Activated naive CD4-positive, alpha-beta T cell treated with anti-CD3 and anti-CD28 coated beads, Interleukin-2, amount 50 U/mL, for 16 hours (primary cell): ENCODE measurements at places on chromosomes 2 and 18.

- no peak for DNase-seq
These were observed 6.9 kb downstream of the SCN7A start for GRCh38 chr2:166487171-166487570.

DNA sequence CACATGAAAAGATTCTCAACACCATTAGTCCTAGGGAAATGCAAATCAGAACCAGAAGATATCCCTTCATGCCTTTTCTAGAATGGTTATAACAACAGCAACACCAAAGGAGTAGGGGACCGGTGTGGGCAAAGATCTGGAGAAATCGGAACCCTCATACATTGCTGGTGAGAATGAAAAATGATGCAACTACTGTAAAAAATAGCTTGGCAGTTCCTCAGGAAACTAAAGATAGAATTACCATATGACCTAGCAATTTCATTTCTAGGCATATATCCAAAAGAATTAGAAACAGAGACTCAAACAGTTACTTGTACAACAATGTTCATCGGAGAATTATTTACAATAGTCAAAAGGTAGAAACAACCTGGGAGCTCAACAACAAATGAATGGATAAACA lies 29.2 kb upstream of the CDH7 start:
- DNase-seq, result no peak

GRCh38 chr2:41830600-41830999 lies 217.2 kb upstream of the PKDCC start:
- no peak for DNase-seq

- DNase-seq, result no peak
These were observed 85.4 kb downstream of the RTN4 start for GRCh38 chr2:54964816-54965215.

DNA sequence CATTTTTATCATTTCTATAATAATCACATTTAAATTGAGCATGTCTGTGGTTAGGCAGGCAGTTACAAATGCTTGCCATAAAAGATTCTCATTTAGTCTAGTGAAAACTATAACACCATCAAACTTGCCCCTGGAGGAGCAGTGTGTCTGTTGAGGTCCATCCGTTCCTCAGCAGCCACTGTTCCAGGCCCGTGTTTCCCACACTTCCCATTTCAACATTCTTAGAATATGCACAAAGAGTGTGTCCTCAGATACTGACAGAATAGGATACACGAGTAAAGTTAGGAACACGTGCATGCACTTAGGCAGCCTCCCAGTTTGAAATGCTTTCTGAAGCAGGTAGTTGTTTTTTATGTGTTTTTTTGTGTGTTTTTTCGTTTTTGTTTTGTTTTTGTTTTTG lies 39.9 kb downstream of the NCK2 start:
- no peak for DNase-seq

GRCh38 chr2:234488913-234489451 lies 7.9 kb downstream of the ARL4C start:
- peak; percentile 58 for DNase-seq

DNA sequence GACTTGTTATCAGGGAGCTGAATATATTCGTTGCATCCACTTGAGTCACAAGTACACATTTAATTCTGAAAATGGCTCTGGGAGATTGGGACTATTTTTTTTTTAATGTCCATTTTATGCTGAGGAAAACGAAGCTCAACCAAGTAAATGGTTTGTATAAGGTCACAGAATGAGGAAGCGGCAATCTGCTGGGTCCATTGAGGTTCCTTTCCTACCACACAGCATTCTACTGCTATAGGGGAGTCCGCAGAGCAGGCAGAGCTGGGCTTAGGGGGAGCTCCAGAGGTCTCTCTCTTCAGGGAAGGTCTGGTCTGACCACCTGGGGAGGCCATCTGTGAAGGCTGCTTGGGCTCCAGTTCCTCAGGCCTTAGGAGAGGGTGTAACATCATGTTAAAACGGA lies 77.9 kb downstream of the MCFD2 start:
- no peak for DNase-seq

- DNase-seq, result no peak
These were observed 72.9 kb downstream of the BIN1 start for GRCh38 chr2:127034051-127034450.

GRCh38 chr2:143903172-143903856 lies 616.6 kb downstream of the ZEB2 start:
- no peak for DNase-seq

DNA sequence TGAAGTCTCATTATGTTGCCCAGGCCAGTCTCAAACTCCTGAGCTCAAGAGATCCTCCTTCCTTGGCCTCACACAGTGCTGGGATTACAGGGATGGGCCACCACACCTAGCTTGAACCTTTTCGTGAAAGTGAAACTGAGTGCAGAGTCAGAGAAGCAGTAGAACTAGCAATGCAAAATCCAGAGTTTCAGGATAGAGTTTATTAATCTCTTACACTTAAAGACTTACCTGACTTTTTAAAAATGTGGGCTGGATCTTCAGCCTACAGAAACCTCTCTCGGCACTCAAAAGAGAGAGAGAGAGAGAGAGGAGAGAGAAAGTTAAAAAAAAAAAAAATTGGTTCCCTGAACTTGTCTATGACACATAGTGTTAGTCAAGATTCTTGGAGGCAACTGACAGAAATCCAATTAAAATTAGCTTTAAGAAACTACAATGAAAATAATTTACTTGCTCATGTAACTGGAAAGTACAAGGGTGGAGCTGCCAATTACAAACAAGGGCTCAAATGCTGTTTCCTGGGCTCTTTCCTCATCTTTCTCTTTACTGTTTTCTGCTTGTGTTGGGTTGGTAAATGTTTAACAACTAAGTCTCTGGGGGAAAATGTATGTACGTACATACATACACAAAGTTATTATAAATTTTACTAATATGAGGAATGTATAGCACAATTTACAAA lies 98.1 kb upstream of the CERS6 start:
- no peak for DNase-seq

GRCh38 chr2:82740527-82740926 lies 1718.6 kb downstream of the SUCLG1 start:
- DNase-seq, result no peak

DNA sequence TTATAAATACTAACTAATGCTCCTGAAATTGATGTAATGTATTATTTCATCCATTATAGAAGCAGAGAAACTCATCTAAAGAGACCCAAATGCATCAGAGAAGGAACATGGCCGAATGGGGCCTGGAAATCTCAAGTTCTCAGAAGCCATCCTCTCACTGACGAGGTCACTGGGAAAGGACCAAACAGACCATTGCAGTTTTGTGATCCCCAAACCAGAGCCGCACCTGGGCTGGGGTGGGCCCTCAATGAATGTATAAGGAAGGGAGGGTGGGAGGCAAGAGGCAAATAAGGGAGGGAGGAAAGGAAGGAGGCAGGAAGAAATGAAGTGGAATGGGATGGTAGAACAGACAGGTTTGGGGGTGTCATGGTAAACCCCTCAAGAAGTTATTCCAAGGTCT lies 245.3 kb upstream of the ID2 start:
- no peak for DNase-seq

DNA sequence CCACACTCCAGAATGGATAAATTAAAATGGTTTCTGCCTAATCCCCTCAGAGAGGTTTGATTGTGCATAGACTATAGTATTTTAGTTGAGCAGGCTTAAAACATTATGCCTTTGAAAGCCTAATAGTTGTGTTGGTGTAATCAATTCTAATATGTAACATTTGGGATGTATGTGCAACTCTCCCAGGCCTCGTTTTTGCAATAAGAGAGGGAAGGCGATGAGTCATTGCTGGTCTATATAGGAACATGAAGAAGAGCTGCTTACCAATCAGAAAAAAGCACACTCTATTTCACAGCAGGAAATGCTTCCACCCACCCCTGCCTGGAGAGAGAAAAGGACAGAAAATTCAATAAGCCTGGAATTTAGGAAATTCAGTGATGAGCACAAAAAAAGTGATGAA lies 1424.0 kb upstream of the PIK3C3 start:
- DNase-seq, result no peak

DNA sequence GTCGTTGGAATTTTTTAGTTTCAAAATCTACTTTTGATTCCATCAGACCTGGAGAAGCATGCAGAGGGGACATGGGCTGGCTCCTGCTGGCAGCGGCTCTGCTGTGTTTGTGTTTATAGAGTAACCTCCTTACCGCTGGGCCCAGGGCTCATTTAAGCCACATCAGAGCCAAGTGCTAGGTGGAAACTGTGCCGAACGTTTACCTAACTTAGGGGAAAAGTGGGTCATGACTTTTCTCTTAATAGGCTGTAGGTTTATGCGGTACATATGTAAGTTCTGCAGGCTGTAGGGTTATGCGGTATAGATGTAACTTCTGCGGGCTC lies 17.7 kb downstream of the CNDP2 start:
- DNase-seq, result no peak

DNA sequence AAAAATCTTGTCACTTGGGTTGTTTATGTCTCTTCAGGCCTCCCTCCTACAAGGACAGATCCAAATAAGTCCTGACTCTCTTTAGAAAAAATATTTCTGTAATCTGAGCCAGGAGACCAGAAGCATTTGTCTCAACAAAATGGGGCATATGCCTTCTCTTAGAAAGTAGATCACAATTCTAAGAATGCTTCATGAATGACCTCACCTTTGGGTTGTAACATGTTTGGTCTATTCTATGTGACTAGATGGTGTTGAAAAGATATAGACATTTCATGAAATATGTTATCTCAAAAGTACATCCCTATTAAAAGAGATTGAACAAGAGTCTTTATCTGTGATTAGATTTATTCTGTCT lies 159.0 kb upstream of the SETBP1 start:
- no peak for DNase-seq

- DNase-seq, result no peak
These were observed 489.1 kb upstream of the LRATD1 start for GRCh38 chr2:14143435-14143834.

- no peak for DNase-seq
These were observed 110.6 kb downstream of the HNRNPLL start for GRCh38 chr2:38492042-38492615.

DNA sequence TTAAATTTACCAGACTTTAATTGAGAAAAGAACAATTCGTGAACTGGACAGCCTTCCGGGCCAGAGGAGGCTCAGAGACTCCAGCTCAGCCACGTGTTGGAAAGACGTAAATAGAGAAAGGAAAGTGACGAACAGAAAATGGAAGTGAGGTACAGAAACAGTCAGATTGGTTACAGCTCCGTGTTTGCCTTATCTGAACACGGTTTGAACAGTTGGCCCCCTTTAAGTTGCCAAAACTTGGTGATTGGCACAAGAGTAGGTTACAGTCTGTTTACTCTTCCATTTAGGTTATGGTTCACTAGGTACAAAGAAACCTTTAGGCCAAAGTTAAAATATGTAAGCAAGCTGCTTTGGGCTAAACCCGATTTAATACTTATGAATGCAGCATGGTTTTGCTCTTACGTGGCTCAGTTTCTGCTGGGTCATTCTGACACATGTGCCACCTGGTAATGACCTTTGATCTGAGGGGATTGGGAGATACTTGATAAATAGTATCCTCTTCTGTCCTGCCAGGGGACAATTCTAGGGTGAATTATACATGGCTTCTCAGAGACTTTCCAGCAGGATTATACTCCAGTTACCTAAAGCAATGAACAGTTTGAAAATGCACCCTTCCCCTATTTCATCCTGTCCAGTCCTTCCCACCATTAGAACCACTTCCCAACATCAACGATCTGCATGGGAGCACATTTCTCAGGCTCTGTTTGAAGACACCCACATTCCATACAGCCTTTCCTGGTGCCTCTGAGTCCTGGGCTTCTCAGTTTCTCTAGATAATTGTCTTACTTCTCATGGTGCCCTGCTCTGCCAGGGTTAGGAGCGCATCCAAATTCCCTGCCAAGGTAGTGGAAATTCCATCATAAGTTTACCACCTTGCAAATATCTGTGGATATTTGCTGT lies 65.1 kb upstream of the TGIF1 start:
- no peak for DNase-seq

GRCh38 chr2:64982311-64982857 lies 6.8 kb upstream of the SLC1A4 start:
- no peak for DNase-seq

DNA sequence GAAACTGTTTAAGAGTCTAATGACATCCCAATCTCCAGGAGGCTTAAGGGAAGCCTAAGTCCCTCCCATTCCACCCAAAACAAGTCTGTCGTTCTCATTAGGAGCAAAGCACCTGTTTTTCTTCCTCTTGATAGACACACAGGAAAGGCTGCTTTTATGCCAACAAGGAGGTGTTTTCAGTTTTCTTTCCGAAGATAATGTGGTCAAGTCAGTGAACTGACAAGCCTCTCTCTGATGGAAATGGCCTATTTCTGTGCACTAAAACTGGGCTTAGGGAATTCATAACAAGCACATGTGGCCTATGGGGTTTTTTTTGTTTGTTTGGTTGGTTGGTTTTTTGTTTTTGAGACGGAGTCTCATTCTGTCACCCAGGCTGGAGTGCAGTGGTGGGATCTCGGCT lies 36.2 kb downstream of the FBLN7 start:
- no peak for DNase-seq

GRCh38 chr18:75393721-75394120 lies 33.8 kb downstream of the SMIM21 start:
- DNase-seq, result no peak

GRCh38 chr18:48975817-48976649 lies 25.3 kb upstream of the SMAD7 start:
- DNase-seq, result peak; percentile 68

GRCh38 chr2:95056044-95056443 lies 30.5 kb downstream of the MAL start:
- DNase-seq, result no peak

- no peak for DNase-seq
These were observed 553.4 kb downstream of the TNS1 start for GRCh38 chr2:217449444-217449843.

GRCh38 chr2:47079515-47080412 lies 75.3 kb downstream of the STPG4 start:
- no peak for DNase-seq

DNA sequence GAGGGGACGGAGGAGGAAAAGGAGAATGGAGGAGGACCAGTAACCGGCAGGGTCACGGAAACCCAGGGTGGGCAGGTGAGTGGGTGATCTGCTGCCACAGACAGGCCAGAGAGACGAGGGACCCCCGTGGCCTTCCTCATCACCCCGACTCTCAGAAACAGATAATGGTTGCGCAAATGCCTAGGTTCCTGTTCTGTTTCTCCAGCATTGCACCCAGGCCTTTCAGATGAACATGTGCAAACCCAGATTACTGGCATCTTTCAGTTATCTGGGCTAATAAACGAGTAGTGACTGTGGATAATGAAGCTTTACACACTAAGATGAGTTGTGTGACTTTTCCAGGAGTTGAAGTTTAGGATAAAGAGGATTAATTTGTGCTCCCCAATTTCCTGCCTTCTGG lies 46.5 kb downstream of the TET3 start:
- no peak for DNase-seq

- no peak for DNase-seq
These were observed 284.7 kb upstream of the HDAC4 start for GRCh38 chr2:239685556-239685955.

DNA sequence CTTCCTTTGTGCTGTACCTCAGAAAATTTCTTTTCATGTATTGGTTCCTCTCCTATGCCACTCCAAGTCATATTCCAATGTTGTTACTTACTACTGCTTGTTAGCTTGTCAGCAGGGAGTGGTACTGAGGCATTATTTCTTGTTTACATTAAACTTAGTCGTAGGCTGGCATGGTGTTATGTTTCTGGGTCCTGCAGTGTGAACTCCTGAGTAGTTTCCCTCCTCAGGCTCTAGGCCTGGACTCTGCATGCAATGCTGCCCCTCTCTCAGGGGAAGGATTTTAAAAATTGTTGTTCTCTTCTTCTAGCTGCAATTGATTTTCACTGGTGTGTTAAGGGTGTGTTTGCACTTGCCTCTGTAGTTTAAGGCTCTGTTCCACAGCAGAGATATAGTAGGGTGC lies 671.6 kb downstream of the PLCL1 start:
- no peak for DNase-seq
